ENCODE measurements at places on chromosomes 12 and 14.

DNA sequence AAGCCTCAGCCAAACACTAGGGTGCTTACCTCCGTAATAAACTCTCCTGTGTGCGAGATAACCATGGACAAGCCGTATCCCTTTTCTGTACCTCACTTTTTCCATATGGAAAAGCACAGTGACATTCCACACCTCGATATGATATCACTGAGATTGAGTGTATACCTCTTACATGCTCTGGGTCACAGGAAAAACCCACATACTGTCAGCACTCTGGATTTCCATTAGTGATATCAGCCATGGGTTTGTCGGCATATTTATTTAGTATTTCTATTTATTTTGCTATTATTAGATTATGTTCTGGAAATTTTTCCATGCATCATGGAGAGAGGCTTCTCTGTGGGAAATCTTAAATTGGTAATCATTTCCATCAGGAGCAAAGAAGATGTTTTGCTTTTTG is 28.0 kb upstream of the DAAM1 start:
- DNase-seq = no peak

DNA sequence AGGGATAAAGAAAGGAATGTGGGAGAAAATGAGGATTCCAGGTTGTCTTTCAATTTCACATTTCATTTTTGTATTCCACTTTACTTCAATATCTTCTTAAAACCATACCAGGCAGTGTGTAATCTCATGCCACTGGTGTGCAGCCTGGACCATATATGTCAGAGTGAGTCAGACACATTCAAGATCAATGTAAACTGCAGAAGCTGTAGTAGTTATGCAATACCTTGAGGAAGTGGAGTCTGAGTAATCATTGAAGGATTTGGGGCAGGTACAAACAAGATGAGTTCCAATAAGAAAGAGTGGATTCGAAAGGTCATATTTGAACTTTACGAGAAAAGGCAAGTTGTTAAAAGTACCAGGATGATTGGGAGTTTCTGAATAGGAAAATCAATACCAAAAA is 14.1 kb downstream of the PLCZ1 start:
- no peak for DNase-seq

DNA sequence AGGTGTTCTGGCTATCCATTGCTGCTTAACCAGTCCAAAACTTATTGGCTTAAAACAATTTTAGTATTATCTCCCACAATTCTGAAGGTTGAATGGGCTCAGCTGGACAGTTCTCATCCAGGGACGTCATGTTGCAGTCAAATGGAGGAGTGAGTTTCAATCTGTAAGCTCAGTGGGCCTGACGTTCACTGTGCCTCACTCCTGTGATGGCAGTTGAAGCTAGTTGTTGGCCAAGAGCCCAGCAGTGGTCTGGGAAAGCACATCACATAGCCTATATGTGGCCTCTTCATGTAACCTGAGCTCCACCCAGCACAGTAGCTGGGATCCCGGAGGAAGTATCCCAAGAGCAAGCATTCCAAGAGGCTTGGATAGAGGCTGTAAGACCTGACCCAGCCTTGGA is 40.6 kb upstream of the CDKN3 start:
- DNase-seq = no peak

GRCh38 chr12:1217191-1217949 is 226.3 kb downstream of the ERC1 start:
- no peak for DNase-seq

GRCh38 chr14:96104469-96105057 is 65.4 kb downstream of the C14orf132 start:
- DNase-seq = peak; percentile 66

- DNase-seq = no peak
Measured at GRCh38 chr12:89661706-89662330, 46.8 kb downstream of the ATP2B1 start.

GRCh38 chr12:72790273-72790672 is 518.1 kb downstream of the TRHDE start:
- DNase-seq = no peak

- DNase-seq = no peak
Measured at GRCh38 chr14:37709419-37710195, 114.2 kb downstream of the TTC6 start.

DNA sequence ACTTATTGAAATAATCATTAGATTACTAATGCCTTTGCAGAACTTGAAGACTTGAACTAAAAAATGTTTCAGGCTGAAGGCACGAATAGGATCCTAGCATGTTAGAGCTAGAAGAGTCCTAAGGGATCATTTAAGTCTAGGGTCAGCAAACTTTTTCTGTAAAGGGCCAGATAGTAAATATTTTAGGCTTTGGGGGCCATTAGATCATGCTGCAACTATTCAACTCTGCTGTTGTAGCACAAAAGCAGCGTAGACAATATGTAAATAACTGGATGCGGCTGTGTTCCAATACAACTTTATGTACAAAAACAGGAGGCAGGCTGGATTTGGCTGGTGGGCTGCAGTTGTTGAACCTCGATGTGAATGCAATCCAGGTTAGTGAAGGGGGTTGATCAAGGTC is 221.7 kb downstream of the ATP23 start:
- DNase-seq = no peak

DNA sequence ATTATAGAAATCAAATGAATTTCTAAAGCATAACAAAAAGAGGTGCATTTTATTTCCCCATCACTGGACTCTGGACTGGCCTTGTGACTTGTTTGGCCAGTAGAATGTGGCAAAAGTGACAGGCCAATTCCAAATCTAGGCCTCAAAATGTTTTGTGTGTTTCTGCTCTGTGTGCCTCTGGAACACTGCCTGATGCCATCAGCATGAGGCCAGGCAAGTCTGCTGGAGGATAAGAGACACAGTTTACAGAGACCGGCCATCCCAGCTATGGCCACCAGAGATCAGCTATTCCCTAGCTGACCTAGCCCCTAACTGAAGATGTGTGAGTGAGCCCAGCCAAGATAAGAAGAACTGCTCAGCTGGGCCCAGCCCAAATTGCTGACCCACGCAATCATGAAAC is 32.9 kb downstream of the ASCL1 start:
- DNase-seq = no peak

DNA sequence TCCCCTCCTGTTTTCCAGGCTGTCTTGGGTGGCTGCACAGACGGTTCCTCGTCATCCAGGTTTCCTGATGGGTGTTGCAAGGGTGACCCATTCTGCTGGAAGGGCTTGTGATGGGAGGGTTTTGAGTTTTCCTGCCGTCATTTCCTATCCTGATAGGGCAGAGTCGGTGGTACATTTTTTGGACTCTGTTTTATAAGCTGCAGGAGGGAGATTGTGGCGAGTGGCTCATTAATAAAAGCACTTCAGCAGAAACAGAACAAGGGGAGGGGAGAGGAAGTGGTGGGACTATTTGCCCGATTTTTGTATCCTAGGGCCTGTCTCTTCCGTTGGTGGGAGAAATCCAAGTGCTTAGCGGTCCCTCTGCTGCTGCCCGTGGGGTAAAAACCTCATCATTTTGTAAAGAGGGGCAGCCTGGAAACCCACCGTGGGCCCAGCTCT is 40.0 kb downstream of the TSPAN9 start:
- no peak for DNase-seq

DNA sequence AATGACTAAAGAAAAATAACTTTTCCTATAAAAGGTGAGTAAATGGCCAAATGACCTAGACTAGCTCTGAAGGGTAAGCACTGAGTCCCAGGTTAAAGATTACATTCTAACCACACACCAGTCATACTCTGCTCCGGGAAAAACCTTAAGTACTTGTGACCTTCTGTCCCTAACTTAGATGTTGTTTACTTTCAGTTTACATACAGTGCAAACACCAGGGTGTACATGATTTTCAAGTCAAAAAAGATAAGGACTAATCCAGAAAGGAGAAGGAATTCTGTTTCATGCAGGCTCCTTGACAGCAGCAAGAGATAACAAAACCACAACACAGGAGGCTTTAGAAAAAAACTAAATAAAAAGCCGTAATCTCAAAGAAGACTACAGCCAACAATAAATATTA is 174.2 kb downstream of the PPM1H start:
- DNase-seq = no peak

DNA sequence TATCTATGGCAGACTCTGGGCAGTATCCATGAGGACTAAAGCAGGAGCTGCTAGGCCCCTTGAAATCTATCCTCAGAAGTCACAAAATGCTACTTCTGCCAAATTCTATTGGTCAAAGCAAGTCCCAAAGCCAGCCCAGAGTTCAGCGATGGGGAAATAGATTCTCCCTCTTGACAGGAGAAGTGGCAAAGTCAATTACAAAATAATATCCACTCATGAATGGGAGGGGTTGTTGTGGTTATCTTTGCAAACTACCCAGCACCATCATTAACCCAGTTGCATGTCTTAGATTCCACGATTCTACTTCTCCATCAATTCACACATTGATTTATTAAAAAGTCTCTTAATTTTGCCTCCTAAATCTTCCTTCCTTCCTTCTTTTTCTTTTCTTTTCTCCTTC is 30.7 kb upstream of the STXBP6 start:
- no peak for DNase-seq

GRCh38 chr12:2334689-2335088 is 281.9 kb downstream of the CACNA1C start:
- no peak for DNase-seq

DNA sequence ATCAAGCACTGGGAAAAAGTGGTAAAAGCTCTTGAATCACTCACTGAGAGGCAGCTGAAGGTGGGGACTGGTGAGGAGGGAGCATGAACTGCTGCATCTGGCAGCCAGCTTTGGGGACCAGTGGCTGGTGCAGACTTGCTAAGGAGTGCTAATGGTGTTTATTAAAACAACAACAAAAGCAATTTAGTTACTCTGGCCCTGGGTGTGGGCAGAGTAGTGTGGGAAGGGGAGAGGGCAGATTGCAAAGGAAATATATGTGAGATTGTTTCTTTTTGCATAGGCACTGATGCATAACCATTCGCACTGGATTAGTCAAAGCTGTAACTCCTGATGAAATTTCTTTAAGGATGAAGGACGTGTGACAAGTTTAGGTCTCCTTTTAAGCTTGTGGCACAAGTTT is 8.1 kb downstream of the TXNRD1 start:
- DNase-seq = no peak

DNA sequence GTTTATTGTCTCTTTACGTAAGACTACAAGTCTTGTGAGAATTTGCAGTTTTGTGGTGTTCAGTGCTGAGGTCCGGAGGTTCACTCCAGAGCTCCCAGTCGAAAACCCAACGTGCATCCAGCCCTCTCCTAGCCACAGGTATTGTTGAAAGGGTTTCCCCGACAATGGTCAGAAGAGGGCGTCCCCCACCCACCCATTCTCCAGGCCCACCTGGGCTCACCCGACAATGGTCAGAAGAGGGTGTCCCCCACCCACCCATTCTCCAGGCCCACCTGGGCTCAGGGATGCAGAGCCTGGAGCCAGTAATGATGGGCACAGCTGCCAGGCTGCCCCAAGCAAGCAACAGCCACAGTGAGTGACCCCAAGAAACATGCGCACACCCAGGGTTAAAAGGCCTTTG is 126.8 kb upstream of the EVL start:
- no peak for DNase-seq

GRCh38 chr12:110345963-110346362 is 57.5 kb downstream of the ANAPC7 start:
- DNase-seq = no peak

DNA sequence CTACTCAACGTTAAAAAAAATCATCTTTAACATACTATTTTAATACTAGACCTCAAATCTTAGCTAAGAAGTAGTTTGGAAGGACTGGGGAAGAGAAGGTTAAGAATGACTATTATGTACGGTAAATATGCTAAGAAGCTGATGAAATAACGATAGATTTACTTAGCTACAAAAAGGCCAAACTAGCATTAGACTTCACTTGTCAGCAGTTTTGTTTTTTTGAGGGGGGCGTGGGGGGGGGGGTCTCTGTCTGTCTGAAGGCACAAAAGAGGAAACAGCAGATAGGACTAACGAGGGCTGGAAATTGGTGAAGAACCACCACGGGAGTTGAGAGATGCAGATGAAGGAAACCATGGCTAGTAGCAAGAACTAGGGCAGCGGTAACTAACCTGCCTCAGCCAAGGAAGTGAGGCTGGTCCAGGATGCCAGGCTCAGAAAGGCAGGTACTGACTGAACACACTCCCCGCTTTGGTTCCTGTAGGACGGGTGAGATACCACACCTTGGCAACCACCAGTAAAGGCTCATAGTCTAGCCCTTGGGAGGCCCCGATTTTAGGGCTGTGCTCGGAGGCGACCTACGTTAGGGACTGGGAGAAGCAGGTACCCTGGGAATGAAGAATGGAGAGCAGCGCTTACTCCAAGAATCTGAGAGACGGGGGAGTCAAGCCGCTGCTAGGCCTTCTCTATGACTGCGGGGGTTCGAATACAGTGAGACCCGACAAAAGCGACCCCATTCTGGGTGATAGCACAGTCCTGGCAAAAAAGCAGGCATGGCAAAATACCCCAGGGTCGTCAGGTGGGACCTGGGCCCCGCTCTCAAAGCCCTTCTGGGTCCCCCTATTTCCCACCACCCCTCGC is 675 bp downstream of the NEDD8 start:
- DNase-seq = no peak

GRCh38 chr12:19171731-19172130 is 42.2 kb downstream of the PLEKHA5 start:
- no peak for DNase-seq

GRCh38 chr14:81831128-81831820 is 297.6 kb upstream of the SEL1L start:
- no peak for DNase-seq

DNA sequence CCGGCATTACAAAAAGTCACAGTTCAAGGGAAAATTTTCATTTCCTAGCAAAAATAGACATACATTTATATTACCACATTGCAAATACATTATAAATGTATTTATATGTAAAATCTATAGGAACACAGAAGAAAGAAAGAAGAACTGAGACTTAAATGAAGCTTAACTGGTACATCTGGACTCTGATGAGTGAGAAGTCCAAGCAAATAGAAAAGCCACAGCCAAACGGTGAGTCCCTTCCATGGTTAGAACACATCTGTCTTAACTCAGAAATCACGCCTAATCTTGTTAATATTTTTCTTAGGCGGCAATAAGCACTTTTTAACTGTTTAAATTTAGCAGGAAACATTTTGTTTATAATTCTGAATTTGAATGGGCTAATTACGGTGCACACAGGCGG is 9.4 kb upstream of the KLRB1 start:
- DNase-seq = no peak

DNA sequence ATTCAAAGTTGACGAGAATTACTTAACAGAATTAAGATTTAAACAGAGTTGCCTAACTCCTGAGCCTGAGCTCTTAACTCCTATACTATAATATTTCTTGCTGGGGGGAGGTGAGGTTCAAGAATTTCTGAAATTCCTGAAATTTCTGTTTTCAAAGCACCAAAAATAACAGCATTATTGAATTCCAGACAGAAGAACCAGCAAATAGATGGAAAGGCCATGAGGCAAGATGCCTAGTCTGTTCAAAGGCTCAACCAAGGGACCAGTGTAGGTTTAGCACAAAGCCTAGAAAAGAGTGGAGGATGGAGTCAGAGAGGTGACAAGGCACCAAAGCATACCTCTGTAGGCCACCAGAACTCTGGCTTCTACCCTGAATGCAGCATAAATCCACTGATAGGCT is 76.4 kb downstream of the PPP1R12A start:
- DNase-seq = no peak

- no peak for DNase-seq
Measured at GRCh38 chr12:108457006-108457733, 57.9 kb upstream of the FICD start.

- DNase-seq = no peak
Measured at GRCh38 chr14:74921987-74922751, 891 bp downstream of the RPS6KL1 start.

All from ovary (tissue), 10 donors.